ENCODE measurements at places on chromosomes 7 and 10.

DNA sequence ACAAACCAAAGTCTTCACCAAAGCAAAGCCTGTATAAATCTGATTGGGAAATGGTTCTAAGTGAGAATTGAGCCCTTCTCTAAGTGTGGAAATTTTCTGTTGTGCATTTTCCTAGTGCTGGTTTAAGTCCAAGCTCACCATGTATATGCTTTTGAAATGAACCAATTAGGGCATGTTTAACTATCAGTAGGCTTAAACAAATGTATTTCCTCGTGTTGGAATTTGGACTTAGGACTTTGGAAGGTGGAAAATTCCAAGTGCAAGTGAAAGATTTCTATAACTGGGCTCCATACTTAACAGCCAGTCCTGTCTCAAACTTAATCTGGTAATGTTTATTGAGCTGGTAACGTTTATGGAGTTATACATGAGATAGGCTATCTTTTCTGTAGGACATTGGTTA, 28.5 kb downstream of the CCNY start:
- no peak for DNase-seq

- DNase-seq, result peak; percentile 46
Observed at GRCh38 chr7:26398427-26398755, 106.7 kb downstream of the SNX10 start.

GRCh38 chr7:1736830-1737229, 66.8 kb downstream of the ELFN1 start:
- no peak for DNase-seq

- peak; percentile 52 for DNase-seq
Observed at GRCh38 chr7:52273685-52274610, 761.5 kb upstream of the POM121L12 start.

- no peak for DNase-seq
Observed at GRCh38 chr7:117836-118614, 74.3 kb upstream of the FAM20C start.

GRCh38 chr10:28155726-28156125, 147.1 kb downstream of the MPP7 start:
- no peak for DNase-seq

DNA sequence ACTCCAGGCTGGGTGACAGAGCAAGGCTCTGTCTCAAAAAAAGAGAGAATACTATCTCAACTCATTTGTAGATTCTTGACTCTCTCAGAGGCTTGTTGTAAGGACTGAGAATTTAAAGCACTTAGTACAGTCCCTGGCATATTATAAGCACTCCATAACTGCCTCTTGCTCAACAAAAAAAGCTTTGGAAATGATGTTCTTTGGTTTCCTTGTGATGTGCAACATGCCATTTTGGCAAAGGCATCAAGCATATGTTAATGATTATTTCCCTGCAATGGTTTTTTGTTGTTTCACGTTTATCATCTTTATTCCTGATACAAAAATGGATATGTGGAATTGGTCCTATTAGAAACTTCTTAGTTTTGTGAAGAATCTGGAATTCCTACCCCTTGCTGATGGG, 15.7 kb downstream of the NOLC1 start:
- DNase-seq, result no peak

DNA sequence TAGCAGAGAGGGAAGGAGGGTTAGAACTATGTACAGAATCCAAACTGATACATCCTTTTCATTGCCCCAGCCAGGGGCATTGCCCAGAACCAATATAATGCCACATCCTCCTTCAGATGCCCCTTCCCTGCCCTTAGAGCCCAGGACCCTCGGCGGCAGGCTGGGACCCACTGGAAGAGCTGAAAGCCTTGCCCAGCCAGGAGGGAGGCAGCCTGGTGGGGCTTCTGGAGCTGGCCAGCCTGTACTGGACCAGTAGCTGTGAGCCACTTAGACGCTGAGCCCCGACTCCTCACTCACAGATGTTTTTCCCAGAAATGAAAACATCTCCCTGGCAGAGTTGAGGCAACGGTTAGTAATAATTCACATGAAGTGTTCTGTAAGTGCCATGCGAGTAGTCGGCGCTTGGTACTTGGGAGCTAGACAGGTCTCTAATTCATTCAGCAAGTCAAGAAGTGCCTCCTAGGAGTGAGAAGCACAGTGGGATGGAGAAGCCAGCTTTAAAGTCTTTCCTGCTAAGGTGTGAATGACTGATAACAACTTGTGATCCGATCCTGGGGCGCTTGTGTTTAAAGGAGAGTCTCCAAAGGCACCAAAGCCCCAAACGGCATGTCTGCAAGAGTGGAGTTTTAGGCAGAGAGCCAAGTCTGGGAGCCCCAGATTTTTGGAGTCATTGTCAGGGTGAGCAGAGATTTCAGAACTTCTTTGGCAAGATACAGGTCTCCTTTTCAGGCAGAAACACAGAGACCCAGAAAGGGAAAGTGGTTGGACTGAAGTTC, 9.8 kb downstream of the VSIR start:
- no peak for DNase-seq

DNA sequence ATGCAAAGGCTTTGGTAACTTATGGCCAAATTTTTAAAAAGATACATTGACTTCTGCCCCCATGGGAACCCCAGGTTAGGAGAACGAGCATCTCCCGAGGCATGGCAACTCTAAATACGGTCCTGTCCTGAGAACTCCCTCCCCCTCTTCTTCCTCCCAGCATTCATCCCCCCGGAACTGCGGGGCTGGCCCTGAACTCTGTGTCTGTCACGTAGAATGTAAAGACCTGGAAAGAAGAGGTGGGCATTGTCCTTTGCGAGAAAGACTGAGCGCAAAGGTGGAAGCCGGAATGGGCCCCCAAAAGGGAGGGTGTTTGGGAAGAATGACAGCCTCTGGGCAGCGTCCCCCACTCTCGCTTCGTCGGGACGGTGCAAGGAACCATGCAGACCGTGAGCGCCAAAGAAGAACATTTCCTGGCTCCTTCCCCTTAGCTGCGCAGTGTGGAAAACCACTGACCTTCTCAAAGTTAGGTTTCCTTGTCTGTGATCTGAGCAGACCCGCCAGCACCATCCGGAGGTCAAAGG, 21.0 kb downstream of the SHH start:
- DNase-seq, result no peak
